ENCODE measurements at places on chromosomes 5 and 9.

DNA sequence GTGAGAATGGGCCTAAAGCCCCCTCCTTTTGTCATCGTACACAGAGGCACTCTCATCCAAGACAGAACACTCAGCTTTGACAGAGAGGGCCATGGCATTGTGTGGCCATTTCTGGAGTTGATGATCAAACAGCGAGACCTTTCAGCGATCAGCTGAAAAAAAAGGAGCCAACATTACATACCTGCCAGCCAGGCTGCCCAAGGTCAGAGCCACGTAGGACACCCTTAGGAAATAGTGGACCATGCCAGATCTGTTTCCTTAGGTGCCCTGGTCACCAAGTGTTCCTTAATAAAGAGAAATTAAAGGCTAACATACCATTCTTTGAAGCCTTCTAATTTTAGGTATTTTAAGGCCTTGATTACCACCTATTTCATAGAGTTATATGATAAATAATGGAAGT is 105.5 kb upstream of the PRLR start:
- ATAC-seq = no peak

DNA sequence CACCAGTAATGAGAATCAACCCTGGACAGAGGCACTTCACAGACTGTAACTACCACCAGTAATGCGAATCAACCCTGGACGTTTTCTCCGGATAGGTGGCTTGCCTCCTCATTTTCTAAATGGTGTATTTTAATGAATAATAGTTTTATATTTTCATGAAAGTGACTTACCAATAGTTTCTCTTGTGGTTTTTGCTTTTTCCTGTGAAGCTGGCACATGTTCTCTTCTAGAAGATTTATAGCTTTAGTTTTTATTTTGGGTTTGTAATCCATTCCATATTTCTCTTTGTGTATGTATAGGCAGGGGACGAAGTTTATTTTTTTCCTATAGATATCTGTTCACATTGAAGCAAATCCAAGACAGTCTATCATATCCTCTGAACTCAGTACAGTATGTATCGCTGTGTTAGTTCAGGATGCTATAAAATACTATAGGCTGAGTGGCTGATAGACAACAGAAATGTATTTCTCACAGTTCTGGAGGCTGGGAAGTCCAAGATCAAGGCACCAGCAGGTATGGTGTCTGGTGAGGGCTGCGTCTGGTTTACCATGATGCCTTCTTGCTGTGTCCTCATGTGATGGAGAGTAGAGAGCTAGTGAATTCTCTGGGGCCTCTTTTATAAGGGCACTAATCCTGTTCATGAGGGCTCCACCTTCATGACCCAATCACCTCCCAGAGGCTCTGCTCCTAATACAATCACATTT is 46.5 kb upstream of the GADD45G start:
- no peak for ATAC-seq

DNA sequence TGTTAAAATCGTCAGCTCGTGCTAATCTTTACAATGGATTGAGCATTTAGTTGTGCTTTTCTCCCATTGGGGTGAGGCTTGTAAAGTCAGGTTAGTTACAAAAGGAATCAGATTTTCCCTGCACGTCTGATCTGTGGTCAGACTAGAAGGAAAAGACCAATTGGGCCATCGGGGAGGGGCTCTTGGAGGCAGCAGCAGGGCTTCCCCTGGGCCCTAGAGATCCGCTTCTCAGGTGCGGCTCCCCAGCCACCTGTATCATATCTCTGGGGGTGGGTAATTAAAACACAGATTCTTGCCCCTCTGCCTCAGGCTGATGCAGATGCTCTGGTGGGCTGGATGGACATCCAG is 200.3 kb downstream of the HSPA4 start:
- ATAC-seq = no peak

DNA sequence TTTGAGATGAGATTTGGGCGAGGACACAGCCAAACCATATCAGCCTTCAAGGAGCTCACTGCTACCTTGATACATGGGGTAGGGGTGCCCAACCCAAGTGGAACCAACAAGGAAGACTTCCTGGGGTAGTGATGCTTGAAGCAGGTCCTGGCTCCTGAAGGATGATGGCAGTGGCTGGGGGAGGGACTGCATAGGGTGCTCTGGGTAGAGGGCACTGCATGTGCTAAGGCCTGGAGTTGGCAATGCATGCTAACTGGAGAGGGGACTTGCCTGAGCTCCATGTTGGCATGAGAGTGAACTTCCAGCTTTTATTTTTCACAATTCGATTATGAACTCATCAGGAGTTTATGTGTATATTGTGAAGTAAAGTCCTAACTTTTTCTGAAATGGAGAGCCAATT is 58.6 kb upstream of the FRRS1L start:
- no peak for ATAC-seq

GRCh38 chr5:160555971-160556631 is 134.4 kb downstream of the PTTG1 start:
- ATAC-seq = no peak

GRCh38 chr5:72477644-72478043 is 29.6 kb downstream of the ZNF366 start:
- ATAC-seq = no peak

DNA sequence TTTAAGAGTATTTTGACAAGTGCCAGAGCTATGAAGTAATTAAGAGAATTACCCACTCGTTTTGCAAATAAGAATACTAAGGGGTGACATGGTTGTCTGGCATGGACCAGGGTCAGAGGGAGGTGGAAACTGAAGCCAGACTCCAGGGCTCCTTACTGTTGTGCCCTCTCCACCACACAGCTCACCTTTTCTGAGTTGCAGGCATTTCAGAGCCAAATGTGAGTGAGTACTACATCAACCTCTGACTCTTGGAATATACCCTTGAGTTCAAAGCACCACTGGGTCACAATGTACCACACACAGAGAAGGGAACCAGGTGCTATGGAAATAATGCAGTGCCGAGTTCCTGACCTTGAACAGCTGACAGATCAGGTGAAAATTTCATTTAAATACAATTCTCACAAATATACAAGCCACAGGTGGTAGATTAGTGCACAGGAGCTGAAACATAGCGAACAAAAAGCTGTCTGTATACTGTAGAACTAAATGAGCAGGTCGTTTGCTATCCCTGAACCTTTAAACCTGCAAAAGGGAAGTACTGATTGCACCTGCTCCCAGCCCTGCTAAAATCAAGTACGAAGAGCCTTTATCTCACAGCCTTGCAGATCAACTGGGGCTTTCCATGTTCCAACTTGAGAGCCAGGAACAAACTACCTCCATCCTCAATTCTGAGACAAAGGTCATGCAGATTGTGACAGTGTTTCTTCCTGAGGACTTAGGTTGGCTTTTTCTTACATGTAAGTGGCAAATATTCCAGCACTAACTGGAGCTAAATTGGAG is 57.0 kb downstream of the GOLM1 start:
- ATAC-seq = no peak

DNA sequence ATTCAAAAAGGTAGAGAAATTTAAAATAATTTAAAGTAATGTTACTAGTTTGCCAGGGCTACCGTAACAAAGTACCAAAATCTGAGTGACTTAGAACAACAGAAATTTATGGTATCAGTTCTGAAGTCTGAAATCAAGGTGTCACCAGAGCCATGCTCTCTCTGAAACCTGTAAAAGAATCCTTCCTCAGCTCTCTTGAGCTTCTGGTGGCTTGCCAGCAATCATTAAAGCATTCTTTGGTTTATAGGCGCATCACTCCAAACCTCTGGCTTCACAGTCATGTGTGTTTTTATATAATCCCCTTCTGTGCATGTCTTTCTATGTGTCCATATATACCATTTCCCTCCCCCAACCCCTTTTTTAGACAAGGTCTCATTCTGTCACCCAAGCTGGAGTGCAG is 220.3 kb downstream of the COX7C start:
- ATAC-seq = no peak

DNA sequence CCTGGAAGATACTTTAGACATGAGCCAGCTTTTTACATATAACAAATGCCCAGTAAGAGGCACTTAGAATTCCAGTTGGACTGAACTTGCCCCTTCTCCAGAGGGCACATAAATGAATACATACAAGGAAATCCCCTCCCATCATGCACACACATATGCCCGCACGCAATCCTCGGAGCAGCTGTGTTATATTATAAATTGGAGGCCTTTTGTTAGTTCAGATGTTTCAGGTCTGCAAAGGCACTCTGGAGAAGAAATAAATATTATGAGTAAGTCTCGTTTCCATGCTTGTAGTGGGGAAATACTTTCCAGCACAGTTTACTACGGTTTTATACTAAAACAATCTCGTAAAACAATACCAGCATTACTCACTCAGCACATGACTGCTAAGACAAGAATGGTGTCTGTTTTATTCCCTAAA is 17.6 kb upstream of the MUSK start:
- ATAC-seq = peak; percentile 32

GRCh38 chr5:139105621-139106071 is 92.5 kb downstream of the SIL1 start:
- ATAC-seq = no peak

- ATAC-seq = no peak
Measured at GRCh38 chr9:129317179-129318011, 139.3 kb upstream of the IER5L start.

- ATAC-seq = no peak
Measured at GRCh38 chr9:101434998-101435397, 576 bp downstream of the ALDOB start.

DNA sequence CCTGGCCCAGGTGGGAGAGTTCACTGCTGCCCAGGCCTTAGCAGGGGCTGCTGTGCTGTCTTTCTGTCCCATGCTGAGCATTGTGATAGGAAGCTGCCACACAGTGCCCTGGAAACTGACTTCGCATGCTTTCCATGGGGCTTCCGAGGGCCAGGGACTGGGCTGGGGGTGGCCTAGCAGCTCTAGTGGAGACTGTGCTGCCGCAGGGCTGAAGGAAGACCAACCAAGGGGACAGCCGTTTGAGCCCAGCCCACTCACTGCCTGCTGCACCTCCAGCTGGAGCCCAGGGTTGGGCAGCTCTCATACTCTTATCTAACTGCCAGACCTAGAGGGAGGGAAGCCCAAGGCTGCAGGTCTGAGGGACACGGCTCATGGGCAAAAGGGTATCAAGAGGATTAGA is 79.2 kb downstream of the RGS3 start:
- no peak for ATAC-seq

GRCh38 chr9:94112716-94113465 is 28.6 kb downstream of the PTPDC1 start:
- ATAC-seq = no peak

DNA sequence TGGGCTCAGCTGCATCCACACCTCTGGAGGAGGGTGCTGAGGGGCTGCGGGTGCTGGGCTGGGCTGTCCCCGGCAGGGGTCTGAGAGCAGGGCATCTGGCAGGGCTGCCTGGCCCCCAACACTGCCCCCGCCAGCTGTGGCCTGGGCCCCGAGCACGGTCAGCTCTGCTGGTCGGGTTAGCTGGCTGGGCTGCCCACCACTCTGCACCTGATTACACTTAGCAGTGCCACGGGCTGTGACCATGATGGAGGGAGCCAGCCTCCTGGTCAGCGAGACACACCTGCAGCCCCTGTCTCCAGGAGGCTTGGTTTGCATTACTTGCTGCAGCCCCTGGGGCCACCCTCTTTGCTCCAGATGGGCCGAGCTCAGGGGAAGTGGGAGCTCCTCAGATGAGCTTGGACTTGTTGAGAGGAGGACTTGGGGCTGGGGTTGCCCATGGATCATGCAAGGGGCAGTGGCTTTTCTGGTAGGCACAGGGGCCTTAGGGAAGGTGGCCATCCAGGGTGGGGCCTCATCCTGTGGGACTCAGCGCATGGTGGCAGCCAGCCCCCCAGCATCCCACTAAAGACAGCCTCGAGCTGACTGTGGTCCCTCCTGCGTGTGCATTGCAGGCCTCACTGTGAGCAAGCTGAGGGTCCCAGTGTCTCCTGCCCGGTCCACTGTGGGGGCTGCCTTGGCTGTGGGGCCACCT is 132.0 kb upstream of the FAM120A start:
- no peak for ATAC-seq

DNA sequence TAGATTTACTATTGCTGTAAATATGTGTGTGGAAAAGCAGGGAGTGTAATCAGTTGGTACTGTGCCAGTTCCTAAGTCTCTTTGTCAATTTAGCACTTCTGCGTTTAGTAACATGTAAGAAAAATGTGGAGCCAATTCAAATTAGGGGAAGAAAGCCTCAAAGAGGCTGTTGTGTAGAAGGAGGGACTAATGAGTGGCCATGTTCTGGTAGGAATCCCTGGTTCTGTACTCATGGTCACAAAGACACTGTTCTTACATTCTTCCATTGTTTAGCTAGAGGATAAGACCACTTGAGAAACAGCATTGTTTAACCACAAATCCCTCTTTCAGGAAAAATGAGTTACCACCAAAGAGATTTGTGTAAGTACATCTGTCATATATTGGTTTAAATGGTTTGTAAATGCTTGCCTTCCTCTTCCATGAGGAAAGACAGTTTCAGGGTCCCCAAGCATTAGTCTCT is 14.9 kb downstream of the ARHGEF28 start:
- no peak for ATAC-seq

DNA sequence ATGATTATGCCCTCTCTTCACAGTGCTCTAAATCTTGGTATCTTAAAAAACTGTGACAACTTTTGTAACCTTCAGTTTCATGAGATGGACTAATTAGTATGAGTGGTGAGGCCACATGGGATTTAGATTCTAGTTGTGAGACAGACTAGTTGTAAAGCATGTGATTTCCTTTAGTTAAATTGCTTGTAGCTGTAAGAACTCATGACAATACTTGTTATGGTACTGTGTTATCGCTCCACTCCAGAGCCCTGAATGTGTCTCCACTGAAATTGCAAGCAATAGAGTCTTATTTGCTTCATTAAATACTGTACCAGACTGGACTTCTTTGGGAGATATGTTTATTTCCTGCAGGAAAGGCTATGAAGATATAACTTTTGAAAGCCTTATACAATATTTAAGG is 1198.3 kb upstream of the CDH6 start:
- no peak for ATAC-seq

DNA sequence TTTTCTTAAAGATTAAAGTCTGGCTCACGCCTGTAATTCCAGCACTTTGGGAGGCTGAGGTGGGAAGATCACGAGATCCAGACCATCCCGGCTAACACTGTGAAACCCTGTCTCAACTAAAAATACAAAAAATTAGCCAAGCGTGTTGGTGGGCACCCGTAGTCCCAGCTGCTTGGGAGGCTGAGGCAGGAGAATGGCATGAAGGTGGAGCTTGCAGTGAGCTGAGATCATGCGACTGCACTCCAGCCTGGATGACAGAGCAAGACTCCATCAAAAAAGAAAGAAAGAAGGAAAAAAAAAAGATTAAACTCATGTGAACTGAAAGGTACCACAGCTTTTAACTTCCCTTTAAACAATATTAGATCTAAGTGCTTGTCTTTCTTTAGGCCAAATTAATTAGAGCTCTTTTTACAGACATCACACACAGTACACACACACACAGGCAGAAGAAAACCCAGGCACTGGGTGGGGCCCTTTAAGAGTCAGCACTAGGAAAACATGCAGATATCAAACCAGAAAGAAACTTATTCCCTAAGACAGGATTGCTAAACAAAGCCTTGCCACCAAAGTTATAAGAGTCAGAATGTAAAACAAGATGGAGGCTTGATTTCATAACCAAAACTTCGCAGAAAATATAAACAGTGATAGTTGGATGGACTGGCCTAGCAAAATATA is 29.3 kb upstream of the UHRF2 start:
- no peak for ATAC-seq
